Activated CD8-positive, alpha-beta memory T cell treated with anti-CD3 and anti-CD28 coated beads for 1 hour (primary cell): ENCODE measurements at places on chromosomes 11 and 22.

- DNase-seq = no peak
Observed at GRCh38 chr11:15146271-15147003, 31.7 kb downstream of the INSC start.

- no peak for DNase-seq
Observed at GRCh38 chr11:17960091-17960490, 52.8 kb downstream of the SERGEF start.

DNA sequence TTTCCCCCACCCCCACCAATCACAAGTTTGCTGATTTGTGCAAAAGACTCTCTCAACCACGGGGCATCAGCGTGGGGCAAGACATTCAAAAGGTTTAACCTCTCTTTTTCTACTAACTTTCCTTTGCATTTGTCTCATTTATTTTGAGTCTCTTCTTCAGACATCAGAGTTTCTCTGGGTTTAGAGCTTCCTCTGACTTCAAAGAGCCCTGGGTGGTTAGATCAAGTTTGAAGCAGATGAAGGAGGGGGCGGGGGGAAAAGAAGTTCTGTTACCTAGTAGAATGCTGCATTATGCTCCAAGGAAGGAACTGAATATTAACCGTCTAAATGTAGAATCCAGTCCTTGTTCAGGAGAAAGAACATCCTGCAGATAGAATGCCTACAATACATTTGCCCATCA lies 24.5 kb downstream of the GAS2 start:
- DNase-seq = no peak

DNA sequence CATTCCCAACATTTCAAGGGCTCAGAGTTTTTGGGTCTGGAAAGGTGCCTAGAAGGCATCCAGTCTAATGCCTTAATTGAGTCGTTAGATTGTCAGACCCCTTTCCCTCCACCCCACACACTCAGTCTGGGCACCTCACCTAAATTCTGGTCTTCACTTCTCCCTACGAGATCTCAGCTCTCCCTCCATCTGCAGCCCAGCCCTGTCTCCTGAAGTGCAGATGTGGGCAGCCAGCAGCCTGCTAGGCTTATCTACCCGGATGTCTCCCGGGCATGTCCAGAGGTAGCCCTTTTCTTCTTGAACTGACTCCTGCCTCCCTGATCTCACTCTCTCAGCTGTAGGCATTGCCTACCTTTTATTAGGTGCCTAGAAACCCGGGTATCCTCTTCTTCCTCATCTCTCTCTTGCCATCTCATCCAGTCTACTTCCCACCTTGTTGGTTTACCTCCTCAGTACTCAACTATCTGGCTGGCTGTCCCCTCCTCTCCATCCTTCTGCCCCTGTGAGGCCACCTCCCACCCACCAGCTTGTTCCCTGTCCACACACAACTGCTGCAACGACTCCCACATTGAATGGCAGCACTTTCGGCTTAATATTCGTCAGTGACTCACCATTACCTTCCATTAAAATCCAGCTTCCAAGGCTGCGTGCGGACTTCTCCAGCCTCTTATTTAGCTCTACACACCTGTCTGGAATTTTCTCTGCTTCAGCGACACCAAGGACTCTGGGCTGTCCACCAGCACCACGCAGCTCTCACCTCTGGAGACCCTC lies 6.2 kb downstream of the SEPTIN3 start:
- DNase-seq = no peak

GRCh38 chr11:35077709-35078469 lies 61.1 kb upstream of the CD44 start:
- no peak for DNase-seq

- no peak for DNase-seq
Observed at GRCh38 chr22:42938976-42939375, 76.0 kb downstream of the PACSIN2 start.

GRCh38 chr11:102154806-102155205 lies 44.6 kb downstream of the YAP1 start:
- no peak for DNase-seq

DNA sequence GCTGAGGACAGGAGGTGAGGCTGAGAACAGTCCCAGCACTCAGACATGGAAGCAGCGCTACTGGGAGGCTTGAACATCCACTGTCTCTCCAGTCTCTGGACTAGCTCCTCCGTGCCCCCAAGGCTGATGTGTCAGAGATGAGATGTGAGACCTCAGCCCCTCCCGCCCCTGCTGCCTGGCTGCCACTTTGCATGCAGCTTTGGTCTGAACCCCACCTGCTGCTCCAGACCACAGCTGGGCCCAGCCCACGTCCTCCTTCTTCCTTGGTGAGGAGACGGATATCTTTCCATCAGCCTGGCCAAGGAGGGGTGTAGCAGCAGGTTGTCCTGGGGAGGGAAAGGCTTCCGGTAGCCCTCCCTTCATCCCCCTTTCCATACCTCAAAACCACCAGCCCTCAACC lies 148.0 kb upstream of the B3GAT1 start:
- no peak for DNase-seq
